ENCODE measurements at places on chromosomes 2 and 18.

DNA sequence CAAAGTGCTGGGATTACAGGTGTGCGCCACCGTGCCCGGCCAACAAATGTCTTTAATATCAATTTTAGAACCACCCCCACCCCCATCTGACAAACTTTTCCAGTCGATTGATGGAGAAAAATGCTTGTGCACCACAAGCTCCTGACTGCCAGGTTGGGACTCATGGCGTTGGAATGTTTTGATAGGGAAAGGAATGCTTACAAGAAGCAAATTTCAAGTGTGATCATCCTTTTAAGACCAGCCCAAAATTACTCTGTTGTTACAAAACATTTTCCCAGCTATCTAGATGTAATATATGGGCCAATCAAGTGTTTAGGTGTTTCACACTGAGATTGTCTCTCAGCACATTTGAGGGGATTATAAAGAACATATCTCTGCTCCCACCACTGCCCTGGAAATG lies 45.2 kb downstream of the UBXN4 start:
- DNase-seq, result no peak

DNA sequence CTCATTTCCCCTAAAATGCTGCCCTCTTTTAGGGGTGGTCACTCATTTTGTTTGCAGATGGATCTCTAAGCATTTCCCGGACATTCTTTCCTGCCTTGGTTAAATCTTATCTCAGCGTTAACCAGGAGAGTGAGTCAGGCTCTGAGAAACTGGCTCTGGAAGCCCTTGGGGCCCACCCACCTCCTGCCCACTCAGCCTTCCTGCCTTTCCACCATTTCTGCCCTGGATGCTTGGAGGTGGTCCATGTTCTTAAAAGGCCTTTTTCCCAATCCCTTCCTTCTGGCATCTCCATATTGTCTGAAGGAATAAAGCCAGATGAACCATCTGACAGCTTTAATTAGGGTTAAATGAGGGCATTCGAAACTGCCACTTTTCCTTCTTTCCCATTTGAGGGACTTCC lies 9.5 kb downstream of the HK2 start:
- no peak for DNase-seq

- DNase-seq, result no peak
These were observed 6.7 kb upstream of the PARD6G start for GRCh38 chr18:80253871-80254492.

GRCh38 chr2:67164771-67165522 lies 232.2 kb upstream of the ETAA1 start:
- no peak for DNase-seq

DNA sequence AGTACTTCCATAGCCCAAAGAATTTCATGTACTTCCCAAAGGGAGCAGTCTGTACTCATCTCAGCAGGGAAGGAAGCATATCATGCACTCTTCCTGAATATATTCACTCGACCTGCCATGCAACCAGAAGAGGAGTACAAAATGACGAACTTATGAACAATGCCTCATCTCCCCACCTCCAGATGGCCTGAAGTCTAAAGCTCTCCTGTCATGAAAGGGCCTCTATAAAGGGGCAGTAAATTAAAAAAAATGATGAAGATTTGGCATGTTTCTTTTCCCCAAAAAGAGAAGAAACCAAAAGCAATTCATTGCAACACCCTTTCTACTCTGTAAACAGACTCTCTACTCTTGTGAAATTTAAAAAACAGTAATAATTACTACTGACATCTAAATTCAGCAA lies 1601.1 kb downstream of the LRP1B start:
- no peak for DNase-seq

All from DMS 273 treated with DMSO at 0.1 percent for 48 hours (cell line).